Thymus (tissue), 14 donors: ENCODE measurements at places on chromosomes 5 and 9. TPM values are rescaled to one million over a fixed set of nuclear protein-coding genes. Genes with fewer than 3 reads are reported as not detected.

- no peak for DNase-seq
Observed at GRCh38 chr5:77146896-77147295, 59.8 kb upstream of the ZBED3 start.

GRCh38 chr5:160451281-160451680 is 29.6 kb downstream of the PTTG1 start:
- no peak for DNase-seq

DNA sequence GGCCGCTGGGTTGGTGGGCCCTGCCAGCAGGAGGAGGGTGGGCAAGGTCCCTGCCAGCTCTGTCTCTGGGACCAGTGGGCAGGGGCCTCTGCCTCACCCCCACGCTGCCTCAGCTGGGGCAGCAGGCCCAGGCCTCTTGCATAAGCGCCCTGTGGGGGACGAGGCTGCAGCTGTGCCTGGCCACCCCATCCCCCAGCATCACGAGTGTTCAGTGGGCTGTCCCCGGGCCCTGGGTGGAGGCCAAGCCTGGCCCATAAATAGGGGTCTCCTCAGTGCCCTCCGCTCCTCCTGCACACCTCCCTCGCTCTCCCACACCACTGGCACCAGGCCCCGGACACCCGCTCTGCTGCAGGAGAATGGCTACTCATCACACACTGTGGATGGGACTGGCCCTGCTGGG is at the start of gene PTGDS:
Gene PTGDS, plus strand, starts transcription at position 282 of the 400 bp plus-strand sequence. Its CDS starts 75 bp downstream, at position 357.
- no peak for DNase-seq

GRCh38 chr5:124371111-124371706 is 375.2 kb downstream of the ZNF608 start:
- no peak for DNase-seq

- DNase-seq: no peak
Observed at GRCh38 chr9:128723352-128723865, 518 bp downstream of the ZDHHC12 start.

TMEM252 gene
- total RNA-seq: not detected
